ENCODE measurements at places on chromosomes 6 and 20.

DNA sequence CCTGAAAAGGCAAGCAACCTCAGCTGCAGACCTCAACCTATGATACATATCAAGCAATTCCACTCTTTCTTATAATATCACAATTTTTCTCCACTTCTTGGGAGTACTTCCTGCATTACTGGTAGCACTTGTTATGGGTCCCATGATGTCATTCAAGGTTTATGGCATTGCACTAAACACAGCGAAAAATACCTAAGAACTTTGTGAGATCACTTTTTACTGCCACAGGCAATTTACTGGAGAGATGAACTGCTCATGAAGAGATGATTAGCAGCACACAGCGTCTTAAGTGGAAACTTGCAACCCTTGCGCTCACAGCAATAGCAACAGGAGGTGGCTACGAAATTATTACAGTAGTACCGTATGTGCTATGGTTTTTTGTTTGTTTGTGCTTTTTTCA lies 19.3 kb upstream of the RIMS4 start:
- no peak for DNase-seq

GRCh38 chr6:43996618-43997344 lies 130.5 kb downstream of the MRPL14 start:
- DNase-seq = no peak

DNA sequence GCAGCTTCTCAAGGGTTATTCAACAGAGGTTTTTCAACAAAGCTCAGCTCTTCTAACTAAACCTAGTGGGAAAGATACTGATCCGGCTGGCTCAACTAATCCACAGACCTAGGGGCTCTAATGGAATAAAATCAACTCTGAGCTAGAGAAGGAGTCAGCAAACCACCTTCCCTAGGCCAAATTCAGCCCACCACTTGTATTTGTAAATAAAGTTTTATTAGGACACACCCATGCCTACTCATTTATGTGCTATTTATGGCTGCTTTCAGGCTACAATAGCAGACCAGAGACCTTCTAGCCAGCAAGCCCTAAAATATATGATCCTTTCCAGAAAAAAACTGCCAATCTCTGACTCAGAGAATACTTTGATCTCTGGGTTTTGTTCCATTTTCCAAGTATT lies 6.0 kb upstream of the RAB22A start:
- no peak for DNase-seq

GRCh38 chr20:492159-492558 lies 29.8 kb upstream of the TBC1D20 start:
- DNase-seq = no peak

DNA sequence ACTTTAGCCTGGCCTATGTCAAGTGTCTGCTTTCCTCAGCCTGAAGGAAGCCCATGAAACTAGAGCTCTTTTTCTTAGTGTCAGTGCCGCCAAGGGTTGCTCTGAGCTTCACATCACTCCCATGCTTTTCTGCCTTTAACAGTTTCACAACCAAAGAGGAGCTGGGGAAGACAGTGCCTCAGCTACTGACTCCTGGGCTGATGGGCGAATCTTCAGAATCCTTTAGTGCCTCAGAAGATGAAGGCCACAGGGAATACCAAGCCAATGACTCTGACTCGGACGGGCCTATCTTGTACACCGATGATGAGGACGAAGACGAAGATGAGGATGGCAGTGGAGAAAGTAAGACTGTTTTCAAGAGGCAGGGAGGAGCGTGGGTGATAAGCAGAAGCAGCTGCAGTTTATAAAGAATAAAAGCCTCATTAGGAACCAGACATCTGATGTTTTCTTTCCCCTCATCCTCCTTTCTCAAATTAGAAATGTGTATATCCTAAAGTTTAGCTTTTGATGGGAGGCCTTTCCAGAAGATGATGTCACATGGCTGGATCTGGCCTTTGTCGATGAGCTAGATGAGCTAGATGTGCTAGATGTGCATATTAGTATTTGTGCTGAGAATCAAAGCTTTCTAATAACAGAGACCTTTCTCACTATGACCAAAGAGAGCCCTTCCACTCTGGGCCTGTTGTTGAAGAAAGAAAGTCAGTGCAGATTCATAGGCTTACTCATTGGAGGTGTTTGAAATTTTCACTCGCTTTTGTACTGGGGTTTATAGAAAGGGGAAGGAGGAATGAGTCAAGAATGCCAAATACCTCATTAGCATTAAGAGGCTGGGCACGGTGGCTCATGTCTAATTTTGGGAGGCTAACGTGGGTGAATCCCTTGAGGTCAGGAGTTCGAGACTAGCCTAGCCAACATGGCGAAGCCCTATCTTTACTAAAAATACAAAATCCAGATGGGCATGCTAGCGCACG lies 70.7 kb upstream of the LTV1 start:
- DNase-seq = no peak

GRCh38 chr6:43980004-43980795 lies 147.1 kb downstream of the MRPL14 start:
- no peak for DNase-seq

DNA sequence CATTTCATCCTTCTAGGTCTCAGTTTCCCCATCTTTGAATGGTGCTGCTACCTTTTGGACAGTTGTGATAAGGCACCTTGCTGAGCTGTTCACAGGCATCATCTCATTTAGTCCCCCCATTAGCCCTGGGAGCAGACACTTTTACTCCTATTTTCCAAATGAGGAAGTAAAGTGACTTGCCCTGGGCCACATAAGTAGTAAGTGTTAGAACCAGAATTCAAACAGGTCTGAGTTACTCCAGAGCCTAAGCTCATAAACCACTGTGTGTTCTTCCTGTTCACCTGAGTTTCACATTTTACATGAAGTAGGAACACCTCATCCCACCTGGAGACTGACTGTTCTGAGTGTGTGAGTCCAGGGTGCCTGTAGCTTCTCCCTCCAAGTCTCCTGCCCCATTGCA lies 43.5 kb upstream of the EPB41L1 start:
- no peak for DNase-seq

- DNase-seq = no peak
Measured at GRCh38 chr6:139380611-139381010, 6.2 kb upstream of the CITED2 start.

- DNase-seq = no peak
Measured at GRCh38 chr6:156782691-156783320, 5.6 kb downstream of the ARID1B start.

GRCh38 chr20:58225452-58226200 lies 2.8 kb downstream of the ANKRD60 start:
- DNase-seq = no peak

DNA sequence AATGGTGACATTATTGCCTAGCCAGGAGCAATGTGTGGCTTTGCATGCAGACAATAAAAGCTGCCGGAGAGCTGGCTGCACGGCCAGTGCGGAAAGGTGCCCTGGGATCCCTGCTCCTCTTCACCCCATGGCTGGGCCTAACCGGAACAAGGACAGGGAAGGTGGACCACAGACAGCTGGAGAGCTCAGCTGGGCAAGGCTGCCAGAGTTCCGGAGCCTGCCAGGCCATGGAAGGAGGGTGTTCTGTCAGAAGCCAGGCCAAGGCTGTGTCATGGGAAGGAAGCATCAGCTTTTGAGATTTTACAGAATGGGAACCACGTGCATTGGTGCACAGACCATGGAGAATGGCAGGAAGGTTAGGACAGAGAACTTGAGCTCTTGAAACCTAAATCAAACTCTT lies 25.0 kb downstream of the MAP1LC3A start:
- DNase-seq = no peak

DNA sequence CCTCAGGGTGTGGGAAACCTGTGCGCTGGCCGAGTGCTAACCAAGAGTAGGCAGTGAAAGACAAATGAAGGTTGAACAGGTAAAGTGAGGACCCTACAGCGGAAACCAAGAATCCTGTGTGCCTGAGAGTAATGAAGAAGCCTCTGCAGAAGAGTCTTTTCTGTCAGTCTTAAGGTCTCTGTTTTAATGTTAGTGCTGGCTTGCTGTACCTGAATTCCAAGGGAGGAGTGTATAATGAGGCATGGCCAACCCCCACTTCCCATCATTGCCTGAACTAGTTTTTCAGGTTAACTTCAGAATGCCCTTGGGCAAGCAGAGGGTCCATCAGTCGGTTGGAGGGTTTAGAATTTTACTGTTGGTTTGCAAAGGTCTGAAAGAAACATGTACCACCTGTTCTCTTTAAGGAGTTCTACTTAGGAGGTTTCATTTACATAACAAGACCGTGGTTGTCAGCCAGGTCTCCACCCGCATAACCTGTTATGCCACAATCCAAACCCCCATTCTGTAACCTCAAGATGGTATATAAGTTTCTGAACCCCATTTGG lies 589 bp upstream of the PDCD2 start:
- no peak for DNase-seq

GRCh38 chr6:90190752-90191395 lies 105.8 kb downstream of the BACH2 start:
- DNase-seq = no peak

GRCh38 chr20:59429396-59429795 lies 129.0 kb downstream of the EDN3 start:
- DNase-seq = no peak

- no peak for DNase-seq
Measured at GRCh38 chr20:36184816-36185776, 30.6 kb downstream of the EPB41L1 start.

DNA sequence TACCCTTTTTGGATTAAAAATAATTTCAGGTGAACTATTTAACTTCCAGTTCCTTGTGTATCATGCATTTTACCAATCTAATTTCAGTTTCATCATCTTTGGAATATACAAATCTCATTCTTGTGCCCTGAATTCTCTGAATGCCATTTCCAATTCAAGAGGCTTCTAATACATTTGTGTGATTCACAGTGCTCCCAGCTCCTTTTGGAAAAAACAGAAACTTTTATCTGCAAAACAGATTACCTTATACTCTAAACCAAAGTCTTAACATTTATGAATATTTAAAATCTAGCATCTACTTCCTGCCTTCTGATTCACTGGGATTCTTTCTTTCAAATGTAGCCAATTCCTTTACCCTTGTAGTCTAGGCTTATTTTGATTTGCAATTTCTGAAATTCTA lies 11.1 kb upstream of the PEX7 start:
- DNase-seq = no peak

DNA sequence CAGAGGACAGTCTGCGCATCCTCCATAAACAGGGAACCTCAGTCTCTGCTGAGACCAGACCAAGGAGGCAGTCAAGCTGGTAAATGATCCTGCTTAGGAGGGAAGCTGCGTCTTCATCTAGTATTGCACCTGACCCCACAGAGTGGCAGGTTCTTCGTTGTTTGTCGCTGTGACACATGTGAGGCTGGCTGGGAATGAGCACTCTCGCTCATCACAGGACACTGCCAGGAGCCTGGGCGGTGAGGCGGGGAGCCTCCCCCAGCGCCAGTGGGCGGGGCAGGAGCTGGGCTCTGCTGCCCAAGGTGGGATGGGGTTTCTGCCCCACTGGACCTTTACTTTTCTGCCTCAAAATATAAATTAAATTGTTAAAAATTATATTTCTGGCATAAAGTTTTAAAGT lies 48.4 kb upstream of the SYNDIG1 start:
- DNase-seq = no peak

DNA sequence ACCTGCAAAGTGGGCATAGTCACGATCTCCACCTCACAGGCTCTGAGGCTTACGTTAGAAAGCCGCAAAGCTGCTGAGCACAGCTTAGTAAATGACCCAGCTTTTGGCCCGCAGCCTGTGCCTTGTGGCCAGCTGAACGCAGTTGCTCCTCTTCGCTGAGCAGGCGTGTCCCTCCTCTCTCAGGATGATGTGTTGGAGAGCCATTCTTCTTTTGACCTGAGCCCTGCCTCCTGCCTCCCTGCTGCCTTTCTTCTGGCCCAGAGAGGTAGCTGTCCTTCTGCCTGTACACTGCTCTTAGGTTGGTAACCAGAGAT lies 47.6 kb upstream of the MYL9 start:
- DNase-seq = no peak

- DNase-seq = no peak
Measured at GRCh38 chr6:155440398-155441111, 15.1 kb downstream of the NOX3 start.

DNA sequence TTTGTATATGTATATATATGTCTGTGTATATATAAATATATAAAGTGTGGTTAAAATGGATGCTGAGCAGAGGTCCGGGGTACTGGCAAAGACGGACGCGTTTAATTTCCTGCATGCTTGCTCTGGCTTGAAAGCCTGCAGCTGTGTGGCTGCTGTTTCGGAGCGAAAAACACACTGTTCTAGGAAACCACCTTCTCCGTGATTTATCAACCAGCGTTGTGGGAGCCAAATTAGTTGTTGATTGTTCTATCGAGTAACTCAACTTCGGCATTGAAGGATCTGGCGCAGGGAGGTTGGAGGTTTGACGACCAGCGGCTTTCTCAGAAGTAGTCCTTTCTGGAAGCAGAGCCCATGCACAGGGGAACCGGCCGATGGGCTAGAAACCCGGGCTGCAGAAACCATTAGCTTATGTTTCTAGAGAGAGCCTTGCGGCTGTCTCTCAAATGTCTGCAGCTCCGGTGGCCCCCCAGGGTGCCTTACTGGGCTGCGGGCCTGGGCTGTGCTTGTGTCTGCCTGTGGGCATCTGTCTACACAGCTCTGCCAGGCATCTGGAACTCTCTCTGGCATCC lies 81.8 kb downstream of the EDN3 start:
- no peak for DNase-seq

DNA sequence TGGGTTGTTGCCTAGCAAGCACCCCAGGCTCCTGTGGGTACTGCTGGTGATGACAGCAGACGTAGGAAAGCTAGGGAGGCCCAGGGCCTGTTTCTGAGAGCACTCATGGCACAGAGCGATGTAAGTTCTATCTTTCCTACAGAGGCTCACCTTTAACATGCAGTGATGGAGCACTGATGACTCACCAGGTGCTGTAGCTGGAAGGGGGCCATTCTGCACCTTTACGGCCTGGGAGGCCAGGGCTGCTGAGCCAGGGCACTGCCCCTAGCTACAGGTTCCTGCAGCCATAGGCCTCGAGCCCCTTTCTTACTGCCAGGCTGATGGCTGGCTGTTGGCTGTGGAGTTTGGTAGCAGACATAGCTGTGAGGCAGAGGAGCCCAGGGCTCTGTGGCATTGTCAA lies 31.1 kb upstream of the GPR6 start:
- no peak for DNase-seq

- no peak for DNase-seq
Measured at GRCh38 chr6:6633898-6634734, 45.6 kb downstream of the LY86 start.

- no peak for DNase-seq
Measured at GRCh38 chr6:125932451-125932795, 24.1 kb upstream of the HINT3 start.

DNA sequence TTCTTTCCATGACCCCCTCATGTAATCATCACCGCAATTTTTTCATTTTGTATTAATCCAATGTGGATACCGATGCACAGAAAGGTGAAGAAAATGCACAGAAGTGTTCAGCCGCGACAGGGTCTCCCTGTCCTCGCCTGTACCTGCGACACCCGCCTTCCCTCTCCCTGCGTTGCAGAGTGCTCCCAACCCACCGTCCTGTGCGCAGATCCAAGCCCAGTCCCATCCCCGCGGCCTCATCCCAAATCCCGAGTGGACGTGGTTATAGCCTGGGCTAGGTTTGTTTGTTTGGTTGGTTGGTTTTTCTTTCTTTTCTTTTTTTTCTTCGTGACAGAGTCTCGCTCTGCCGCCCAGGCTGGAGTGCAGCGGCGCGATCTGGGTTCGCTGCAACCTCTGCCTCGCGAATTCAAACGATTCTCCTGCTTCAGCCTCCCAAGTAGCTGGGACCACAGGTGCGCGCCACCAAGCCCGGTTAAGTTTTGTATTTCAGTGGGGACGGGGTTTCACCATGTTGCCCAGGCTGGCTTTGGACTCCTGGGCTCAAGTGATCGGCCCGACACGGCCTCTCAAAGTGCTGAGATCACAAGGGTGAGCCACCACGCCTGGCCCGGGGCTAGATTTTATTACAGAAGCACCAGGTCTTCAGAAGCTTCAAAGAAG lies 536 bp upstream of the RAET1G start:
- DNase-seq = no peak

Data from stimulated activated CD4-positive, alpha-beta T cell treated with anti-CD3 and anti-CD28 coated beads, TNF-alpha, amount 100 ng/mL, for 24 hours (primary cell).